ENCODE measurements at places on chromosomes 12 and 14. TPM values are rescaled to one million over a fixed set of nuclear protein-coding genes. Genes with fewer than 3 reads are reported as not detected.

The YBX3 gene
- total RNA-seq = 80.9 TPM

The SUOX gene
- 19.0 TPM for total RNA-seq

The BHLHE41 gene
- total RNA-seq = 3.1 TPM

The RNASE3 gene
- total RNA-seq = not detected

The PPP4R4 gene
- total RNA-seq = 2.8 TPM

The MYO1H gene
- not detected for total RNA-seq

The KCNH3 gene
- under 0.01 TPM for total RNA-seq

The LRRK2 gene
- 15.3 TPM for total RNA-seq

Data from smooth muscle cell of trachea (primary cell).